ENCODE measurements at places on chromosomes 7 and 10.
A peak's percentile ranks its signal among the peaks of the same experiment; 100 is the strongest.

GRCh38 chr7:68776326-68776725 lies 821.9 kb upstream of the AUTS2 start:
- no peak for DNase-seq

GRCh38 chr7:2929321-2930201 lies 85.5 kb upstream of the GNA12 start:
- DNase-seq: peak; percentile 86

DNA sequence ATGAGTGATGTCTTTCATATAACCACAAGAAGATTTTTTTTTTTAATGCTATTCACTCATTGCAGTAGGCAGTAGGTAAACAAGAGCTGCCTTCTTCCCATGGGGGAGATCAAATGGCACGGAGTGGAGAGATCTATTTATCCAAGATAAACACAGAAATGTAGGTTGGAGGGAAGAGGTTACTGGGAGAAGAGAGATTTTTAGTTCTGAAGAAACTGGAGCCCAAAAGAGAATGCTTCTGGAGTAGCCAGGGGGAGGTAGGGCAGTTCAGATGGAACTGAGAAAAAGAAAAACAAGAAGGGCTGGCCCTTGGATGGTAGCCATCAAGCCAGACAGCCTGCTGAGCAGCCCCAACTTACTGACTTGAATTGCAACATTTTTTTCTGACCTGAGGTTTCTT lies 270.1 kb upstream of the TPK1 start:
- peak; percentile 98 for DNase-seq

DNA sequence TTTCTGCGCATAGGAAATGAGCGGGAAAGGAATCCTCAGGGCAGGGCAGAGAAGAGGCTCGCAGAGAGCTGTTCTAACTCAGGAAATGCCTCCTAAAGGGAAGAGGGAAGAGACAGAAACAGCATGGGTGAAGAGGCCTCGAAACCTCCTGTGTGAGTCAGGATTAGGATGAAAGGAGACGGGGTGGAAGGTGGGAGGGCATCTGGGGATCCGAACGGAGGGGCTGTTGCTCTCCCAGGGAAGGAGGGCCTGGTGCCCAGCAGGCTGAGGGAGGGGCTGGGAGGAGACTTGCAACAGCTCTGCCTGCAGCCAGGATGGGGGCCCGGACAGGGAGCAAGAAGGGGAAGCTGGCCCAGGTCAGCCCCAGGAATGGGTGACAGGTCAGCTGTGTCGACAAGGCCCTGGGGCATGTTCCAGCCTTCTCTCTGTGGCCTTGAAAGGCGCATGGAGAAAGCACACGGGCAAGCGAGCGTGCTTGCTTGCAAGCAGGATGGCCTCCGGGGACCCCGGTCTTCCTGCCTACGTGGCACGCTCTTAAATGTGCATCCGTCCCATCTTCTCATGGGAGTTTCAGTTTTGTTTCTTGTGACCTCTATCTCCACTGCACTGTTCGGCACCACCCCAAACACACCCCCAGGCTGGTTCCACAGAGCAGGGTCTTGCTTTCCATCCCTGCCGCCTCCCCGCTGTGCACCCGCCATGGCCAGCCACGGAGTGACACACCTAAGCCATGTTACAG lies 63.5 kb downstream of the HIPK2 start:
- no peak for DNase-seq

DNA sequence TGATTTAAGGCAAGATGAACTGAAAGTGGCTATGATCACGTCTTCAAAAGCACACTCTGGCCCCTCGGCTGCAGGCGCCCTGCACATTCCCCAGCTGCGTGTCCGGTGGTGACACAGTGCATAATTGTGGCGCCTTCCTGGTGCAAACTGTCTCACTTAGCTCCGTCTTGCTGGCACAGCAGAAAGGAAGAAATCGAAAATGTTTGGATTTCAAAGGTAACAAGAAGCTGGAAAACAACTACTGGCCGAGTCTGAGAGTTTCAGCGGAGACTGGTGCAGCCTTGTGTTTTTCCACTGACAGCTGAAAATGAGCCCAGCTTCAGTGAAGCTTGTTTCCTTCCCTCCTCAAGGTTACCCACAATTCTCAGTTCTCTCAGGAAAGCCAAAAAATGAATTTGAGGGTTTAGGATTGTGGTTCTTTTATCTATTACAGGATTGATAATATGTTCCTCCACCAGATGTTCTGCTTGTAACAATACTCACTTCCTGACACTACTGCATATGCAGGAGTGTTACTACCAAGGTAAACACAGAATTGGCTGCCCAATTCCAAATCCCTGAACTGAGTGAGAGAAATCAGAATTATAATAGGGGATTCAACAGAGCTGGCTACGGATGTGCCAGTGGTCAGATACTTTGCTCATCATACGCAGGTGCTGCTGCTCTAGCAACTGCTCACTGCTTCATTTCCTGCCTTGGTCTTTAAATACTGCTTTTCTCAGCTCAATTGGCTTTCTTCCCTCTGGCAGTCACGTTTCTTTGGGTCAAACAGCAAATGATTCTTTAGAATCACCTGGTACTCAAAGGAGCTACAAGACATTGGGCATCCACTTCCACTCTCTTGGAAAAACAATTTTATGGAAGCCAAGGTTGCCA lies 63.7 kb downstream of the TRUB1 start:
- no peak for DNase-seq

DNA sequence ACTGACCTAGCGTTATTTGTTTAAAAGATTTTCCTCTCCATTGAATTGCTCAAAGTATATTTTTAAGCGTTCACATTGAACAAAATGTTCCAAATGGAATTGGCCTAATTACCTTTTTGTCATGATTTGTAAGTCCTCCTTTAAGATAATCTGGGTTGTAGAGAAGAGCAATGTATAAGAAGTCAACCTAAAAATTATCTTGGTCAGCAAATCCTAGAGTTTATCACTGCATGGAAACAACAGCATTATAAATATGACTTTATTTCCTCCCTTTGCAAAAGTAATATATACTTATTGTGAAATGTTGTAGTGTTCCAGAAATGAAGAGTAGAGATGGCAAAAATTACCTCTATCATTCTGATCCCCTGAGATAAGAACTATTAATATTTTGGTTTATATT lies 59.2 kb downstream of the TAX1BP1 start:
- no peak for DNase-seq

DNA sequence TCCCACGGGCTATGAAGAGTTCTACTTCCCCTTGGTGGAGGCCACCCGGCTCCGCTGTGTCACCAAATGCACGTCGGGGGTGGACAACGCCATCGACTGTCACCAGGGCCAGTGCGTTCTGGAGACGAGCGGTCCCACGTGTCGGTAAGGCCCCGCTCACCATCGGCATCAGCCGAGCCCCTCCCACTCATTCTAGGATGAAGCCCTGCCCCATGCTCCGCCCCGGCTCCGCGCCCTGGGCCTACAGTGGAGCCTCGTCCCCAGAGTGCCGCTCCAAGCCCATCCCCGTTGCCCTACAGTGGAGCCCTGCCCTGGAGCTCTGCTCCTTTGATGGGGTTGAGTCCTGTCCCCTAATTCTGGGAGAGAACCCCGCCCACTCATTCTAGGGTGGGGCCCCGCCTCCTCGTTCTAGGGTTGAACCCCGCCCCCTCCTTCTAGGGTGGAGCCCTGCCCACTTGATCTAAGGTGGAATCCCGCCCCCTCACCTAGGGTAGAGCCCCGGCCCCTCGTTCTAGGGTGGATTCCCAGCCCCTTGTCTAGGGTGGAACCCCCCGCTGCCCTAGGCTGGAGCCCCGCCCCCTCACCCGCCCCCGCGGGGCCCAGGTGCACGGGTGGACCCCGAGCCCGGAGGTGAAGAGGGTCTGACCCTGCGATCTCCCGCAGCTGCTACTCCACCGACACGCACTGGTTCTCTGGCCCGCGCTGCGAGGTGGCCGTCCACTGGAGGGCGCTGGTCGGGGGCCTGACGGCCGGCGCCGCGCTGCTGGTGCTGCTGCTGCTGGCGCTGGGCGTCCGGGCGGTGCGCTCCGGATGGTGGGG lies 3.4 kb upstream of the MUC12 start:
- DNase-seq: no peak

- no peak for DNase-seq
These were observed 36.0 kb upstream of the DLD start for GRCh38 chr7:107854989-107855388.

DNA sequence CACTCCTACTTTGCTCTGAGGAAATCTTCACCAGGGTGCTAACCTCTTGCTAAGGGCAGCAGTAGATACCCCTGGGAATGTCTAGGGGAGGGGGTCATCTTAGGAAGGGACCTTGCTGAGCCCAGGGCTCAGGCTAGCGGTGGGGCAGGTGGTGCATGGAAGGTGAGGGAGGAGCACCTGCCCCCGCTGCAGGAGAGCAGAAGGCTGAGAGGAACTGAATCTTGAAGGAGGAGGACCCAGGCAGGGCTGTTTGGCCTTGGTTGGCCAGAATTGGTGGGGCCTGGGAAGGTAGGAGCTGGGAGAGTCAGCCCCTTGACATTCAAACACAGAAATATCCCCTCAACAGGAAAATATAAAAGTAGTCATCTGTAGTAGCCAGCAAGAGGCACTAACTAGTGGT lies 7.0 kb downstream of the CALHM3 start:
- no peak for DNase-seq

GRCh38 chr10:84493951-84494848 lies 165.8 kb downstream of the CCSER2 start:
- DNase-seq: no peak

DNA sequence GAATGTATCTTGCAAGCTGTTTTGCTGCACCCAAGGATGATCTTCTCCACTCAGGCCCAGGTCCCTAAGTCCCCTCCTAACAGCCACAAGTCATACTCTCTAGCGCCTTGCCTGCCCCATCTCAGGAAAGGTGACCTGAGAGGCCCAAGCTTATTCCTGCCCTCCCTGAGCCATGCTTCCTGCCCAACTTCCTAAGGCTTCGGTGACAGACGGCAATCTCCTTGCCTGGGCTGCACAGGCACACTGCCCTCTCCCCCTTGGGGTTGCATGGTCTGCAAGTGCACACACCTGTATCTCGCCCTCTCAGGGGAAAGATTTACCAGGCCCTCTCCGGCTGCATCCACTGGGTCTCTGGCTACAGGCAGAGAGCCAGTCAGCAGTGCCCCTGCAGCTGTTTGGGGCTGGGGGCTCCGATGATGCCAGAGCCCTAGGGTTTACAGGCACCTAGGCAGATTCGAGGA lies 771 bp upstream of the ADIRF start:
- no peak for DNase-seq

- DNase-seq: no peak
These were observed 23.3 kb downstream of the OGDHL start for GRCh38 chr10:49738616-49739360.

DNA sequence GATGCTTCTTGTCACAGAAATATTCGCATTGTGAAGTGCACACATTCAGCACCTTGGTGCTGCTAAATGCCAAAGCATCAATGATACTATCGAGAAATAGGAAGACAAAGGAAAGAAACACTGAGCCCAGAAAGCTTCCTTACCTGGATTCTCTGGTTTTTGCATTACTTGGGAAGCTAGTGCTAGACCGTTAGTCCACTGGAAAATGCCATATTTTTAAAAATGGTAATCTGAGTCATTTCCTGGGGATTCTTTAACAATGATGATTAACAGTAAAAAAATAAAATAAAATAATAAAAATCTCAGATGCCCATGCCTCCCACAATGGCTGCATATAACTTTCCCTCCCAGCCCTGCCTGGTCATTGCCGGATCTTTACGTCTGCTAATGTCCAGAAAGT lies 420.1 kb upstream of the MGMT start:
- no peak for DNase-seq

DNA sequence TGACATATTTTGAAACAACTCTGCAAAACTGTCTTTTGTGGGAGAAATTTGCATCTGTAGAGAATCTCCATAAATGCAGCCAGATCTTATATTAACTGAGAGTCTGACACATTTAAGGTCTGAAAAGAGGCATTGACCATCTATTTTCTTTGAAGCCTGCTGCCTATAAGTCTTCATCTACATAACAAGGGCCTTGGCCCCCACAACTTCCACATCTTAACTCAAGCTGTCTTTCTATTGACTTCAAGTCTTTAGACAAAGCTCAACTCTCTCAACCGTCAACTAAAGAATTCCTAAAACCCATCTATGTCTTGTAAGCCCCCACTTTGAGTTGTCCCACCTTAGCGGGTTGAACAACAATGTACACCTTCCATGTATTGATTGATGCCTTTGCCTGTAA lies 72.4 kb upstream of the ADCY1 start:
- no peak for DNase-seq

DNA sequence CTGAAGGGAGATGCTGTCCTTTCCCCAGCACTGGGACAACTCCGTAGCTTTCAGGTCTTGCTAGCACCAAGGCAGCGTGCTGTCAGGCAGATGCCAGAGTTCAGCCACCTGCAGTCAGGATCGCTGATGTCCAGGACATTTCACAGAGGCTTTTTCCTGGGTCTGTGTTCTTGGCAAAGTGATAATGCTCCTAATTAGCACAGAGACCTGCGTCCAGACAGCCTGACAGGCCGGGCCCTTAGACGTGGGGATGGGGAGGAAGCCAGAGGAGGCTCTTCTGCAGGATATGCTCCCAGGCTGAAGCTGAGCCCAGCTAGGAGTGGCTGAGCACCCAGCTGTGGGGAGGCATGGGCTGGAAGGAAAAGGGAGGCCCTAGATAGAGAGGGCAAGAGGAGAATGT lies 82.5 kb upstream of the TBX20 start:
- no peak for DNase-seq

DNA sequence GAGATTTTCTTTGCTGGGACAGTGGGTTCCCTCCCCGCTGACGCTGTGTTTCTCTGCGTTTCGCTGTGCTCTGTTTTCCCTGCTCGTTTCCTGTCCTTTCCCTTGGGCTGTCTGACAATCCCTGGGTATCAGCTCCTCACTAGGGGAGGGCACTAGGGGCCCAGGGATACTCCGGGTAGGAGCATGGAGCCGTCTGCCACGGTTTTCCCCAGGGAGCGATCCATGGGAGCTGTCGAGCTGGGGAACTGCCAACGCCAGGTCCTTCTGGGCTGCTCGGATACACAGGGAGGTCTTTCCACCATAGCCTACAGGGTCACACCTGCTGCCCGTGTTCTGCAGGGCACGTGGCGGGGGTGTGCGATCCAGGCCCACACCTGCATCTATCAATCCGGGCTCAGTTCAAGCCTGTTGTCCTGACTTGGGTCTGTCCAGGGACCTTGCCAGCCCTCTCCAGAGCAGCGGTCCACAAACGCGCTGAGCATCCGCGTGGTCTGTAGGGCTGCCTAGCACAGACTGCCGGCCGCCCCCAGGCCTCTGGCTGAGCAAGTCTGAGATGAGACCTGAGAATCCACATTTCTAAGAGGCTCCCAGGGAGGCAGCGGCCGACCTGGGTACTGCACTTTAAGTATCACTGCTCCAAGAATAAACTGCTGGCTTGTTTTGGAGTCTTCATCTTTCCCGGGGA lies 263.1 kb downstream of the ELFN1 start:
- DNase-seq: peak; percentile 57

- DNase-seq: peak; percentile 69
These were observed 63.2 kb upstream of the TOMM7 start for GRCh38 chr7:22885797-22886261.

Data from NCI-H2171 treated with DMSO at 0.1 percent for 48 hours (cell line).